ENCODE measurements at places on chromosomes 2 and 18.

DNA sequence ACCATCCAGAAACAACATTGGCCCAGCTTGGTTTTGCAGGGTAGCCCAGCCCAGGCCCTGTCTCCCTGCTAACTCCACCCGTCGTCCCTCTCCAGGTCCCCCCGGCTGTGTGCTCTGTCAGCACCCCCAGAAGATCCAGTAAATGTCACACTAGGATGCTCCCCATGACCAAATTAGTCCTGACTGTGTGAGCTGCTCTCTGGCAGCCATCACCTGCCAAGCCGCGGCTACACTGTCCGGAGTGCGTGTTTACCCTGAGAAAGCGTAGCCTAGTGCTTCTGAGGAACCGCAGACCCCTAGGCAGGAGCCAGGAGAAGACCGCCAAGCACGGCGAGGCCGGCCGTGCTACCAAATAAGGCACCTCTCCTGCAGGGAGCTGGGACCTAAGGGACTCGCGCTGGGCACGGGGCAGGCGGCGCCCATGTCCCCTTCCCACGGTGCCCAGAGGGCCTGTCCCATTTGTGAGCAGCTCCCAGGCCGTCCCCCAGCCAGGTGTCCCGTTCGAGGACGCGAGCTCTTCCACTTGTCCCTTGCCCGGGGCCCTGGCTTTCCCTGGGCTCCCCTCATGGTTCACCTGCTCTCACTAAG lies 849.9 kb downstream of the RNF144A start:
- DNase-seq: no peak

GRCh38 chr2:128092656-128093055 lies 1.7 kb downstream of the UGGT1 start:
- no peak for DNase-seq

GRCh38 chr2:207140265-207140664 lies 25.5 kb downstream of the KLF7 start:
- no peak for DNase-seq

DNA sequence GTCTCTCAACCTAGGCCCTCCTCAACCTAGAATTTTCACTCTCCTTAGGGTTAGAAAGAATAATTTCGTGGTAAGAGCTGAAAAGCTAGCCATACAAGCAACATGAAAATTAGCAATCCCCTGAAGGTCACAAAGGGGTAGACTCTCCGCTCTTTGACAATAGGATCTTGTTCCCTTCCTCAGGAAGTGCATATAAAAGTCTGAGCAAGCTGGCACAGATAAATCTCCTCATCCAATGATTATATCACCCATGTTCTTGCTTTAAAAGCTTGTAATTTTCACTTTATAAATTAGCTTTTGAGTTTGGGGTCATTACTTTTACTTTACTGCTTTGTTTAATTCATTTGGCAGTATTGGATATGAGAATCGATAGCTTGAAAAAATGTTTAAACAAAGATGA lies 852.3 kb upstream of the CRIM1 start:
- no peak for DNase-seq

DNA sequence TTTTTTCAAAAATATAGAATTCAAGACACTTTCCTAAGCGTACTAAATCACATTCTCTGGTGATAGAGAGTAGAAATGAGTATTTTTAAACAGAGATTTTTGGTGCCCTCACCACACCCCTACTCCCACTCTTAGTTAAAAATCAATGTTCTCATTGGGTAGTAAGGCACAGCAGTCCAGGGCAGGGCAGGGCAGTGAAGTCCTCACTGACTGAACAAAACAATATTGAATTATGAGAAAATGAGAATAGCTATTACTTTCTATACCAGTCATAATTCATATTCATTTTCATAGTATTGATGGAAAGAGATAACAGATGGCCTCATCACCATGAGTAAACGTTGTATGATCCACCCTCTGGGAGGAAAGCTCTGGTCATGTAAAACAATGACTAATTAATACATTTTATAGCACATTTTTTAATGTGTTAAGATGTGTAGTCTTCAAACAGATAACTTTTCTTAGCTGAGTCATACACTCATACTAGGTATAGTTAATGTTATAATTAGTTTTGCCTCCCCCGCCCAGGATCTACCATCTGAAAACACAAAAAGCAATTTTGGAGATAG lies 686.1 kb downstream of the KCNJ3 start:
- DNase-seq: no peak

DNA sequence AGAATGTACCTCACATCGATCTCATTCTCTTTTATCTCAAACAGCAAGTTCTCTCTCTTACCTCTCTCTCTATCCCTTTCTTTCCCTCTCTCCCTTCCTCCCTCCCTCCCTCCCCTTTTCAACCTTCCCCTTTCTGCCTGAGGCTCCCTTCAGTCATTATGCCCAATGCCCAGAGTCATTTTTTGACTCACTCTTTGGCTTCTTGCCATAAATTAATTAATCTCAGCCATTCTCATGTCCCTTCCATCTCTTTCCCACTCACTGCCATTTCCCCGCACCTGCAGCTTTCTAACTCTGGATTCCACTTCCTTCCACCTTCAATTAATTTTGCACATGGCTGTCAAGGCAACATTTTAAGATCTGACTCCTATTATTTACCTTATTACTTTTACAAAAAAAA lies 60.1 kb downstream of the EVA1A start:
- DNase-seq: no peak

DNA sequence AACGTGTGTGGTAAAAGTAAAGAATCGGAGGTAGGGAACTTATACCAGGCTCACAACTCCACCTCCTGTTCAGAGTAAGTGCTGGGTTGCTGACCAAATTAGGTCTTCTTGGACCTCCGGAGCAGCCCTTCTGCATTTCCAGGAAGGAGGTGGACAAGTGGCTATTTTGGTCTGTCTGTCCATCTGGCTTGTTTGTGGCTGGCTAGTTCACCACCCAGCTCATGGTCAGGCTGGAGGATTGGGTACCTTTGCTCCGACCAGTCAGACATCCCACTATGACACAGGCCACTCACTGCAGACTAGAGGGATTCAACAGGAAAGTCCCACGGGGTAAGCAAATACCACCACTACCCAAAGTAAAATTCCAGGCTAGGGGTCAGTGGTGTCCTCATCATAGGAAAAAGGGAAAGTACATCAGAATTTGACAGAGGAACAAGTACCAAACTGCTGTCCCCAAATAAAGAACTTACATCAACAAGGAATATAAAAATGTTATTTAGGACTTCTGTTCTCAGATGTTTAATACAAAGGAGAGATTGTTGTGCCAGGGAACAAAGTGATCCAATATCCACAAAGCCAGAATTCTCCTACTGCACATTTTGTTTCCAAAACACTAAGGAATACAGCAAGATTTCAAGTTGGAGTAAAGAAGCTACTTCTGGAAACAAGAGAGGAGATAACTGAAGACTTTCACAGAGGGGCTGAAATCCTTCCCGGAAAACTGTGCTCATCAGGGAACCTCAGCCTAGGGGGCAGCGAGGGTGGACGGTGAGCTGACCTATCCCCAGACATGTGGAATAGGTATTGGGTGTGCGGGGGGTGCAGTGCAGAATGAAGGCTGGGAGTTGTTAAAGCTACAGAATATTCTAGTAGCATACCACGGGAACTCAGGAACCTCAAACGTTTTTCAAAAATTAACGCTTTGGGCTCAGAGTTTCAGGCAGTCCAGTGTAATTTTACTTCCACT lies 56.9 kb downstream of the BCL2 start:
- no peak for DNase-seq

DNA sequence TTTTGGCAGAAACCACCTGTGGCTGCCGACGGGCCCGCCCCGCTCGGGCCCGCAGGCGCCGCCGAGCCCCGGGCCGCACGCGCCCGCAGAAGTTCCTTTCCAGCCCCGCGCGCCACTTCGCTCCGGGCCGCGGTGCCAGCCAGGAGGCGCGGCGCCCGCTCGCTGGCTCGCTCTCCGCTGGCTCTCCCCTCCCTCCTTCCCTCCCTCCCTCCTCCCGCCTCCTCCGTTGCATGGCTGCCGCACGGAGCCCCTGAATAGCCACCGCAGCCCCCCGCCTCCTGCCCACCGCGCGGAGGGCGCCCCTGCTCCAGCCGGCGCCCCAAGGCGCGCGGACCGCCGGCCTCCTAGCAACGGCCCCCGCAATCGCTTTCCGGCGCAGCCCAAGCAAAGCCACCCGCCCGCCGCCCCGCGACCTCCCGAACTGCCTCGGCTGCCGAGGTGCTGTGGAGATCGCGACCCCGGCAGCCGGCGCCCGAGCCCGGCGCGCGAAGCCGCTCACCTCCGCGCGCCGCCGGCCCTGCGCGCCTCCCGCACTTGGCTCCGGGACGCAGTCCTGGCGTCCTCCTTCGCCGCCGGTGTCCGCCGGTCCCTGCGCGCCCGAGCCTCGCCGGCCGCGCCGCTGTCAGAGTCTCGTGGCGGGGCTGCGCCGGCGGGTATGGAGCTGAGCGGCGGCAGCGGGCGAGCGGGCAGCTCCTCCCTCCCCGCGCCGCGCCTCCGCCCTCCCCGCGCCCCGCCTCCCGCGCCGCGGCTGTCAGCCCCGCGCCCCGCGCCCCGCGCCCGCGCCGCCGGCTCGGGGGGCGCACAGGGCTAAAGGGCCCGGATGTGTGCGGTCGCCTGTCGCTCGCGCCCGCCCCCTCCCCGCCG lies at the start of gene ZBTB7C:
TSS of gene ZBTB7C (minus strand) at position 657 of the 864 bp plus-strand sequence.
- DNase-seq: no peak

DNA sequence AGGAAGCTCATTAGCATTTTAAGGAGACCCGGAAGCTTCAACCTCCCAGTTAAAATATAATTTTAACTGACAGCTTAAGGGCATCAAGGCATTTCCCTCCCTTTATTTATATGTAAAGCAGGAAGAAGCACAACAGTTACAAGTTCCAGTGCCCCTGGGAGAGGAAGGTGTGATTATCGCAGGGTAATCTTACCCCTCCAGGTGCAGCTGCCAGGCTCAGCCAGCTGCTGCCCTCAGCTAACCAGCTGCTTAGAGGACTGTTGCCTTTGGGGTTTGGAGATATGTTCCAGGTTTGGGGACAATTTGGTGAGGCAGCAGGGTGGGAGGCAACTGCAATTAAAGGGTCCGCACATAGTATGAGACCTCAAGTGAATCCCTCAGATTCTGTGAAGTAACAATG lies 55.3 kb upstream of the SETBP1 start:
- DNase-seq: no peak

DNA sequence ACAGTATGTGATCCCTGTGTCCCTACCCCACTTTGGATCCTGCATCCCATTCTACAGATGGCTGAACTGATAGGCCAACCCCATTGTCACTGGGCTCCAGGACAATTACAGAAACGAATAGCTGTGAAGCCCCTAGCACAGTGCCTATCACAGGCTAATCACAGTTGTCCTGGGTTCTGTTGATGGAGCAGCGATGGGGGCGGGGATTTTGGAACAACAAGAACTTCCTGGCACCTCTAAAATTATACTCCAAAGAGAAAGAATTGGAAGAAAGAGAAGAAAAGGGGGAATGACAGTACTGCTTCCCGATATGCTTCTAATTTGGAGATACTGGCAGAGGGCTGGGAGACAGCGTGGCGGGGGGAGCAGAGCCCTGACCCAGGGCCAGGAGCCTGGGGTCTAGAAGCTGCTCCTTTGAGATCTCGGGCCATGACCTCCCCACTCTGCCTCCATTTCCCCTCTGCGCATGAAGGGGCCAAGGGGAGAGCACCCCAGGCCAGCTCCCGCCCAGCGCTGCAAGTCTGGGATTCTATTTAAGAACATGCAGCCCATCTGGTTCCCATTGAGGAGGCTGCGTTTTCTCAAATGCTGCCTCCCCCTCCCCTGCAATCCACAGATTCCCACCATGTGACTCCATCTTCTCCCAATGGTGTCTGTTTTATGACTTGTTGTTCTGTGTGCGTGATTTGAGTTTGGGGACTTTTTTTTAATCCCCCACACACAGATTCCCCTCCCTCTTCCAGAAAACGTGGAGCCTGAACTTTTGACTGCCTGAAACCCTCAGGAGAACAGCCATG lies 202.7 kb downstream of the CYP26B1 start:
- DNase-seq: no peak

DNA sequence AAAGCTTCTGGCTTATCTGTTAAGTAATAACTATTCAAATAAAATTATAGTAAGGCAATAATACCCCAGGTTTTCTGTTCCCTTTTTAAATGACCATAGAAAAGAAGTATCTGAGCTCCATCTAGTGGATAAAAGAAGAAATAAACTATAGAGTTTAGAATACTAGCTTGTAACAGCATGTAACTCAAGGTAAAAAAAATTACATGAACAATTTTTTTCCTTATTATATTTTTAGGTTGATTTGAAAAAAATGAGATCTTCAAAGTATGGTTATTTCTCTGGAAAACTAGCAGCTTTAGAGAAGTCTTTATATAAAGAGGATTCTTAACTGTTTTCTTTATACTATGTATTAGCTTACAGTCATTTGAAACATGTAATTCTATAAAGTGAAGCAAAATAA lies 58.1 kb downstream of the NCKAP1 start:
- no peak for DNase-seq

DNA sequence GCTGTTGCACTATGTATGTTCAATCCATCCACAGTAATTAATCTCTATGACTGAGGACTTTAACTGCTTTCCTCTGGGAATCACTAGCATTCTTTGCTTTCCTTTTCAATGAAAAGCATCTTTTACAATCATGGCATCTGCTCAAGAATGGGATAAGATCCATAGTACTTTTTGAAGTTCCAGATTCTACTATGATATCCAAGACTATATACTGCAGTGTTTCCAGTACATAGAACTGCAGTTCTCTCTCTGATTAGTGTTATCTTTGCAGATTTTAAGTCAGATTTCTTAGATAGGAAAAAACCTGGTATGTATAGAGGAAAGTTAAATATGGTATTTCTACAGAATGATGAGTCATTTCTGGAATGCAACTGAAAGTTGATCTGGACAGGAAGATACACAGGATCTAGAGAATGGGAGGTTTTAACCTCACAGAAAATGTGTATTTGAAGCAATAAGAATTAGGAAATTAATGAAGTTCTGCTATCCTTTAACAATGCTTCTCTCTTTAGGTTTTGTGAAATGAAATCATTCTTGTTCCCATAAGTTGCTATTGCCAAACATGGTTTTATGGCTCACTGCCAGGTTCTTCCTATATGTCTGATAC lies 670.7 kb downstream of the ERBB4 start:
- DNase-seq: no peak

- no peak for DNase-seq
Observed at GRCh38 chr2:102366406-102367112, 11.0 kb downstream of the IL18R1 start.

DNA sequence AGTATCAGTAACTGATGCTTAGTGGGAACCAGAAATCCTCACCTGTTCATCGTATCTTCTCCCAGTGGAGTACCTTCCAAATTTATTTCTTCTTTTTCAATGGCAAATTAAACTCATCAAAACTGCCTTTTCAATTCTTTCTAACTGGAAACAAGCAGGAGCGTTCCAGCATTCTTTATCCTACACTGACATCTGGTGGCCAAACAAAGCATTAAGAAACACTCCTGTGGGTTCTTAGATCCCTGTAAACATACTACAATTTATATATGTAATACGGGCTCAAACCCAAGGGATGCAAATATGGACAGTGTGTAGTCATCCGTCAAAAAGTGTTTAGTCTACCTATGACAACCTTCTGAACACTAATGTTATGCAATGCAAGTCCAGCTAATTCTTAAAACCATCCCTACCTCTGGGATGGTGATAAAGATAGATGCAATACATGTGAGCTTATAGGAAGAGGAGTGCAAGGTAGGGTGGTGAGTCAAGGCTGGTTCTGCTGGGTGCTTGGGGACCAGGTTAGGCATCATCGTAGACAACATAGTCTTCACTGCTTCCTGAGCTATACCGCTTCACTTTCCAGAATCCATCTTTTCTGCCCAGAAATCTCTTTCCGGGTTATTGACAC lies 375.0 kb downstream of the CTNNA2 start:
- DNase-seq: no peak

- no peak for DNase-seq
Observed at GRCh38 chr2:75646090-75646582, 447 bp upstream of the MRPL19 start.

All from stimulated activated CD8-positive, alpha-beta memory T cell treated with anti-CD3 and anti-CD28 coated beads, Interleukin-4, amount 100 ng/mL, for 1 hour (primary cell).